Naive B cell (primary cell): ENCODE measurements at places on chromosomes 1 and 21. TPM values are rescaled to one million over a fixed set of nuclear protein-coding genes. Genes with fewer than 3 reads are reported as not detected.
A peak's percentile ranks its signal among the peaks of the same experiment; 100 is the strongest.

The MSH4 gene
- not detected for polyA plus RNA-seq

The LCA5L gene
- not detected for polyA plus RNA-seq

The ALX3 gene
- not detected for polyA plus RNA-seq

The MTARC2 gene
- 4.0 TPM for polyA plus RNA-seq

The IARS2 gene
- 56.4 TPM for polyA plus RNA-seq

GRCh38 chr1:221696027-221696426, 45.9 kb downstream of the DUSP10 start:
- H3K27ac ChIP-seq = no peak overlapping the region
- DNase-seq = no peak
- H3K27me3 ChIP-seq = no peaks in the 10 kb centered on the region
- no peak overlapping the region for H3K4me3 ChIP-seq
- H3K36me3 ChIP-seq = peaks cover 4% of the 10 kb centered on the region
- H3K4me1 ChIP-seq = peaks cover 6% of the 10 kb centered on the region

DNA sequence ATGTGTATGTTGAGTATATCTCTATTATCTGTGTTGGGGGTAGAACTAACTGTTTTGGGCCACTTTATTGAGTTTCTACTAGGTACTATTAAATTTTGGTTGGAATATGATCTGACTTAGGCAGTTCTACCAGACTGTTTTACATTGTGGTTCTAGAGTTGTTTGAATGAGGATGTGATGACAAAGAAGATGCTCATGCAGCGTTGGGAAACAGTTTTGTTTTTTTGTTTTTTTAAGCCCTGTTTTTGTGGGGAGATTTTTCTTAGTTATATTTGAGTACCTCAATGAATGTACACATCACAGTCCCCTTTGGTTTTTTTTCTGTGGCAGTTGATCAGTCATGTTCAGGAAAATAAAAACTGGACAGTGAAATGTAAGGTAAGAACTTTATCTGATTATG, 40.1 kb downstream of the TMED5 start:
- DNase-seq = no peak
- no peak overlapping the region for H3K27ac ChIP-seq
- H3K27me3 ChIP-seq = no peaks in the 10 kb centered on the region
- no peak overlapping the region for H3K4me3 ChIP-seq
- peaks cover 13% of the 10 kb centered on the region for H3K36me3 ChIP-seq
- H3K4me1 ChIP-seq = no peaks in the 10 kb centered on the region

DNA sequence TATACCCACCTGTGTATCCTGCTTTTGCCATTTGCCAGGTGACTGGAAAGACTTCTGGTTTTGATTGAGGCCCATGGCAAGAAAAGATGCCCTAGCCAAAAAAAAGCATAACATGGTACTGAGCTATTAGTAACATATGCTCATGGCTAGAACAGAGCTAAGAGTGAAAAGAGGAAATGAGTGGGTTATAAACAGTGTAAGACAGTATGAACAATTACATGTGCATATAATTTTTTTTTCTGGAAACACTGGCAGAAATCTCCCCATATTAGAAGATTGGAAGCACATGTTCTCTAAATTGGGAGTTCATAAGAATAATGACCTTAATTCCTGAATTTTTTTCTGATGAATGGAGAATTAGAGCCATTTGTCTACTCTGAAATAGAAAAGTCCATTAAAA, 41.2 kb upstream of the PDC start:
- peaks cover 15% of the 10 kb centered on the region for H3K36me3 ChIP-seq
- no peaks in the 10 kb centered on the region for H3K27me3 ChIP-seq
- DNase-seq = no peak
- H3K4me3 ChIP-seq = no peak overlapping the region

DNA sequence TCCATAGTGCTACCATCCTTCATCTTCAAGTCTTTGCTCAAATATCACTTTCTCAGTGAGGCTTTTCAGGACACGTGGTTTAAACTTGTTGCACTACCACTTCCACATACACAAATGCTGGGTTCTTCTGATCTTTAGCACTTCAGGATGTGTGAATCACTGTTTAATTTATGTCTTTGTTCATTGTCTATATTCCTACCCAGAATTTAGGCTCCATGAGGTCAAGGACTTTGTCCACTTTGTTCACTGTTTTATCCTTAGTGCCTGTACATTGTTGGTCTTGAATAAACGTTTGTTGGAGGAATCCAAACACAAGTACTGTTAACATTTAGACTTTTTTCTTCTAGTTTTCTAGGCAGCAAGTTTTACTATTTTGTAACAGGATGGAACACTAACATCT, 42.6 kb upstream of the RALGPS2 start:
- no peak overlapping the region for H3K27ac ChIP-seq
- DNase-seq = no peak
- no peak overlapping the region for H3K4me3 ChIP-seq

DNA sequence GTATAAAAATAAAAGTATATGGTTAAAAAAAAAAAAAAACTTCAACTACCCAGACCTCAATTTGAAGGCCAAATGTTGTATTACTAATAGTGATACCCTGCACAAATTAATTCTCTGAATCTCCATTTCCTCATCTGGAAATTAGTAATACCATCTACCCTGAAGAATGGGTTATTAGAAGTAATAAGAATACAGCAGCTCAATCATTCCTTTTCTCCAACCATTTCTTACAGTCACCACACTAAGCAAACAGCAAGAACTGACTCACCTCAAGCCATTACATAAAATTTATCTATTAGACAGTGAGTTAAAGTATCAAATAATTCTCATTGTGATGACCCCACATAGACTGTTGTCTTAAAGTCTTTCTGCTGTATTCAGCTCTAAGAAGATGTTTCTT, 39.6 kb downstream of the RERE start:
- H3K27me3 ChIP-seq = no peaks in the 10 kb centered on the region
- H3K36me3 ChIP-seq = no peaks in the 10 kb centered on the region
- no peak for DNase-seq

- no peak overlapping the region for H3K4me3 ChIP-seq
- no peak overlapping the region for H3K27ac ChIP-seq
- DNase-seq = no peak
These were observed 5.2 kb downstream of the PADI1 start for GRCh38 chr1:17210176-17210575.

DNA sequence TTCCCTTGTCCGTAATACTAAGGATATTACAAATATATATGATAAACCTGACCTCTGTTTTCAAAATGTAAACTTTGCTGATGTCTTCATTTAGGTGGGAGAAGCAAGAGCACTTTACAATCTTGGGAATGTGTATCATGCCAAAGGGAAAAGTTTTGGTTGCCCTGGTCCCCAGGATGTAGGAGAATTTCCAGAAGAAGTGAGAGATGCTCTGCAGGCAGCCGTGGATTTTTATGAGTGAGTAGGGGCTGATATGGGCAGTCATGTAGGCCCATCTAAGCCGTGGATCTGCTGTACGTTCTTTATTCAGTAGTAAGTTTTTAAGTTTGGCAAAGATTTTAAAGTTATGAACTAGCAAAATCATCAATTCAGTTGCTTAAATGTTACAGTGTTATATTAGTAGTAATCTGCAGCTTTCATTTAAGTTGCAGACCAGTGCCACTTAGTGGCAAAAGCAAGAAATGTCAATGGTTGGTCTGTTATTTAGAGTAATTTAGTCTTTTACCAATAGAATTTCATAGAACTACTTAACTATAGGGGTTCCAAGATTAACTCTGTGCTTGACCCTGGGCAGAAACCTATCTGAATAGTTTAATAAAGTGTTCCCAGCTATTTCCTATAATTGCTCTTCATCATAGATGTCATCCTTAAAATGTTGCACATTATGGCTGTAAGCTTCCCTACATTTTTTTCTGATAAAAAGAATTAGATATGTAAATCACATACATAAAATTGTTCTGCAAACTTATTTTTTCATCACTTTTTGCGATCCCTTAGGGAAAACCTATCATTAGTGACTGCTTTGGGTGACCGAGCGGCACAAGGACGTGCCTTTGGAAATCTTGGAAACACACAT, 21.3 kb downstream of the GPSM2 start:
- H3K36me3 ChIP-seq = no peaks in the 10 kb centered on the region
- peak; percentile 51 for DNase-seq
- H3K4me3 ChIP-seq = no peak overlapping the region
- no peaks in the 10 kb centered on the region for H3K4me1 ChIP-seq
- no peak overlapping the region for H3K27ac ChIP-seq
- no peaks in the 10 kb centered on the region for H3K27me3 ChIP-seq

- H3K27ac ChIP-seq = no peak overlapping the region
- no peaks in the 10 kb centered on the region for H3K36me3 ChIP-seq
- H3K4me1 ChIP-seq = peaks cover 4% of the 10 kb centered on the region
- H3K4me3 ChIP-seq = no peak overlapping the region
- DNase-seq = no peak
- H3K27me3 ChIP-seq = peaks cover 42% of the 10 kb centered on the region
These were observed 6.4 kb downstream of the DSCAM start for GRCh38 chr21:40840401-40841125.

- H3K36me3 ChIP-seq = peaks cover 19% of the 10 kb centered on the region
- no peak overlapping the region for H3K4me3 ChIP-seq
- DNase-seq = no peak
- no peak overlapping the region for H3K27ac ChIP-seq
These were observed 29.6 kb downstream of the NVL start for GRCh38 chr1:224300346-224300745.

DNA sequence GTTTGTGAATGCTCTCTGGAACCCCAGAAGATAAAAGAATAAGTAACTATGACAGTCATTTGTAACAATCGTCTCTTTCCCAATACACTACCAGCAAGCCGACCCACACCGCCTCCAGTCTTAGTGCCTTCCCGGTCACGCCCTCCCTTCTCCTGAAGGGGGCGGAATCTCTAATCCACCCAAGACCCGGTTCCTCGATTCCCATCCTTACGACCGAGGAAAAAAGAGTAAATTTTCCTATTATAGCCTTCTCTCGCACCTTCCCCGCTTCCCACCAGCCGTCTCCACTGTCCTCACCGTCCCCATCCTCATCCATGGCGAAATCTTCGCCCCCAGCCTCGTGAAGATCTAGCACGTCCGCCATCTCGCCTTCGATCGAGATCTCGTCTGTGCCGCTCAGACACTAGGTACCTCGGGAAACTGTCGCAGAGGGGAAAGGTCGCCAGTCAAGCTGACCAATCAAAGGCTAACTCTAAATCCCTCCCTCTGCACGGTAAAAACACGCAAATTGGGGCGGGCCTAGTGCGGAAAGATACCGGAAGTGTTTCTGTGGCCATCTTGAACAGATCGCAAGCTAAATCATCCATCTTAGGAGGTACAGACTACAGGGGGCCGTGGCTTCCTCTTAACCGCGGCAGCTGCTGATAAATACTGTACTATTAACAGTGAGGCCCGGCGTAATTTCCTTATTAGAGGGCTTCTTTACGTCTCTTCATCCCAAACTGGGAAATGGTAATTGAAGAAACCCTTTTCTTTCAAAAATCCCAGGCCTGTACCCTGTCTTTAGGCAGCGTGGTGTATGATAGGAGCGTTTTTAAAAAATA, at the start of gene RBM8A:
TSS of gene RBM8A (minus strand) at position 422 of the 824 bp plus-strand sequence. CDS start at position 364, 58 bp downstream.
- H3K4me1 ChIP-seq = peaks cover 26% of the 10 kb centered on the region
- H3K4me3 ChIP-seq = peak within 1 kb of the TSS; percentile 78
- DNase-seq = peak; percentile 96
- H3K36me3 ChIP-seq = peaks cover 6% of the 10 kb centered on the region
- H3K27ac ChIP-seq = no peak within 1 kb of the TSS
- H3K27me3 ChIP-seq = no peaks in the 10 kb centered on the region

GRCh38 chr1:57674801-57675200, 250.9 kb upstream of the DAB1 start:
- DNase-seq = no peak
- H3K4me3 ChIP-seq = no peak overlapping the region
- H3K4me1 ChIP-seq = no peaks in the 10 kb centered on the region
